ENCODE measurements at places on chromosomes 5 and 9.

- no peak for DNase-seq
Observed at GRCh38 chr5:149254506-149254905, 17.2 kb upstream of the AFAP1L1 start.

DNA sequence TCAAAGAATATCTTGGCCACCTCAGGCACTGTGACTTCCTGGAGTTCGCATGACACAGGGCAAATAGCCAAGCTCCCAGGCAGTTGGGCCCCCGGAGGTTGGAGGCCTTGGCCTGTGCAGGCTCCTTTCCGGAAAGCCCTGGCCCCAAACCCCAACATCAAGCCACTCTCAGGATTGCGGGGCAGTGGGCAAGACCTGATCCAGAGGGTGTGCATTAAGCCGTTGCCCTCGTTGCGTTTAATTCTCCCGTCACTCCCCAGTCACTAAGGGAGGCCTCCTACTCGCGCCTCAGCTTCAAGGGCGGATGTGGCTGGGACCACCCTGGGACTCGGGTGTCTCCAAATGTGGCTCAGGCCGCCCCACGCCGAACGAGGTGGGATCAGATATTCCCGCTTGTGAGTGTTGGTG is 60.1 kb downstream of the TMEM174 start:
- DNase-seq, result no peak

GRCh38 chr5:43620944-43621505 is 18.0 kb downstream of the NNT start:
- no peak for DNase-seq

DNA sequence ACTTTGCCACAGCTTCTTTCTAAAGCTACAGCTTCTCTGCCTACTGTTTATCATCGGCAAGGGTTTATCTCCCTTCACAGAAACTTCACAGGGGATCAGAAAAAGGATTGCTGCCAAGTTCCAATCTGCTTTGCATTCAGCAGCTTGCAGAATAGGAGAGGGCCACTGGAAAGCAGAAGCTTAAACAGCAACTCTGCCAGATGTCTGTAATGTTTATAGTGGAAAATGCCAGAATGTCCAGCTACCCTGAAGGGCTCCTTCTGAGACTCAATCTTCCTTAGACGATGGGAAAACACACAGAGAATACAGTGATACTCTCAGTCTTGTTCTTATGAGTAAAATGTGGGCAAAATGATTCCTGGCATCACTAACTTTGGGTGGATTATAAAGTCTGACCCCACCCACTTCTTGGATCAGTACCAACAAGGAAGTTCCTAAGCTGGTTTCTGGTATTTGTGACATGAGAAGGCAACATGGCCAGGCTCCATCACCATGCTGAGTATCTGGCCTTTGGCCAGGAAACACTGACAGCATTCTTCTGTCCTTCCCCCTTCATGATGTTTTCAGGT is 19.0 kb downstream of the STOM start:
- DNase-seq, result no peak

GRCh38 chr5:102701748-102702147 is 53.4 kb upstream of the PAM start:
- no peak for DNase-seq

- no peak for DNase-seq
Observed at GRCh38 chr5:34813509-34813908, 25.5 kb upstream of the TTC23L start.

DNA sequence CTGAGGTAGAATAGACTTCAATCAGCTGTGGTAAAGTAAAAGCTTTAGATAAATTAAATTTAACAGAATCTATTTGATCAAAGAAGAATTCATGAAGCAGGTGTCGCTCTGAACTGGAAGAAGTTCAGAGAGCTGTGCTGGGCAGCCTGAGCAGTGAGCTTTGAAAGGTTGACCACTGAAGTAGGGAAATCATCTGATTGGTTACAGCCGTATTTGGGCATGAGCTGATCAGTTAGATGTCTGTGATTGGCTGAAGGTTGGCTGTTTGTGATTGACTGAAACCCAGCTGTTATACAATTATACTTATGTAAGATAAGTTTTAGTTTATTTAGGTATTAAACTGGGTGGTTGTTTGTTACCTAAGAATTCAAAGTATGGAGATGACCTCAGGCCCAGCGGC is 1174.6 kb downstream of the CDH9 start:
- DNase-seq, result no peak

GRCh38 chr5:149053072-149053695 is 9.7 kb downstream of the SH3TC2 start:
- no peak for DNase-seq

GRCh38 chr5:87137283-87137682 is 130.4 kb upstream of the RASA1 start:
- DNase-seq, result no peak

DNA sequence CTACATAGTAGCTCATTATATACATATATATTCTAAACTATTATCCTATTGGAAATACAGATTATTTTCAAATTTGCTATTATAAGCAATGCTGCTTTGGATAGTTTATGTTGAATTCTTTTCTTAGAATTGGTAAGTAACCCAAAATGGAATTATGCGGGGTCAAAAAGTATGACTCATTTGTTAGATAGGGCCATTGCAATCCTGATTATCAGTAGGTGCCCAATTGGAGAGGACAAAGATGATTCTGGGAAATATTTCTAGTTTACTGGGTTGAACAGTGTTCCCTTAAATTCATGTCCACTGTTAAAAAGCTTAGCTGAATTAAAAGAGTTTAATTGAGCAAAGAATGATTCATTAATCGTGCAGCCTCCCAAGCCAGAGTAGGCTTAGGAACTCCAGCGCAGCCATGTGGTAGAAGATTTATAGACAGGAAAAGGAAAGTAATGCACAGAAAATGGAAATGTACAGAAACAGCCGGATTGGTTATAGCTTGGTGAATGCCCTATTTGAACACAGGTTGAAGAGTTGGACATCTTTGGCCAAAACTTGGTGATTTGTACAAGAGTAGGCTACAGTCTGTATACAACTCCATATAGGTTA is 81.8 kb downstream of the GDNF start:
- DNase-seq, result no peak

DNA sequence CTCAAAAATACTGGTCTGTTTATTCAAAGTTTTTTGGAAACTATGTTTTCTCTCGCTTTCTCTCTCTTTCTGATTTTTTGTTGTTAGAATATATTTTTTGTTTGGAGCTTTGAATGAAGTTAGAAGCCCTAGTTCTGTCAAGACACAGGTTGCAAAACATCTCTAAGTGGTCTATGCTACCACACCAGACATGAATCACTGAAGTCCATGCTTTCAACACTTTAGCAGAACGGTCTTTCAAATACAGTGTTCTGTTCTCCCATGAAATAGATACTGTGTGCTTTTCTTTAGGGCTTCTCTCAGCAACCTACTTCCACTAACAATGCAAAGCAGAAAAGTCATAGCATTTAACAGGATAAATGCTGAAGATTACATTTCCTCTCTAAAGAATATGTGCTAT is 392.5 kb downstream of the TMEM167A start:
- no peak for DNase-seq

DNA sequence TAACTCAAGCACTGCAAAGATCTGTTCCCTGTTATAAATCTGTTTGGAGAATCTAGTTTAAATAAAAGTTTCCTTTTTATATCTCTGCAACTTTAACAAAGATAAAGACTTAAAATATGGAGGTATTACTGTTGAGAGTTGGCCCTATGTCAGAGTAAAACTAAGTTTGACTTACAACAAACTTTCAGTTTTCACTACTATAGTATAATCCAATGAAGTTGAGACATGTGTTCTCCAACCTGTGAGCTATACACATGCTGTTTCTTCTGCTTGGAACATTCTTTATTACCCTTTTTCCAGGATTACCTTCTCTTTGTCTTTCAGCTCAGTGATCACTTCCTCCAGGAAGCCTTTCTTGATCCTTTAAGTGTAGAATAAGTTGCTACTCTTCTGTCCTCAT is 1109.3 kb downstream of the MAT2B start:
- DNase-seq, result no peak

DNA sequence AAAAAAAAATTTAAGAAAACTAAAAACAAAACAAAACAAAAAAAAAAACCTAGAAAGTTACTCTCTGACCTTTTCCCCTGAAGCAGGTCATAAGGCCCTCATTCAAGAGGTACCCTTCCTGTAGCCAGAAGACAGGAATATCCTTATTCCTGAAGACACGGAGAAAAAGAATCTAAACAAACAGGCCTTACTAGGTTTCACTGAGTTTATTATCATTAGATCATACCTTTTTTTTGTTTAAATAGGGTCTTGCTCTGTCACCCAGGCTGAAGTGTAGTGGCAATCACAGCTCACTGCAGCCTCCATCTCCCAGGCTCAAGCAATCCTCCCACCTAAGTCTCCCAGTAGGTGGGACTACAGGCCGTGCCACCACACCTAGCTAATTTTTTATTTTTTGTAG is 11.7 kb upstream of the CDKN2AIPNL start:
- no peak for DNase-seq

DNA sequence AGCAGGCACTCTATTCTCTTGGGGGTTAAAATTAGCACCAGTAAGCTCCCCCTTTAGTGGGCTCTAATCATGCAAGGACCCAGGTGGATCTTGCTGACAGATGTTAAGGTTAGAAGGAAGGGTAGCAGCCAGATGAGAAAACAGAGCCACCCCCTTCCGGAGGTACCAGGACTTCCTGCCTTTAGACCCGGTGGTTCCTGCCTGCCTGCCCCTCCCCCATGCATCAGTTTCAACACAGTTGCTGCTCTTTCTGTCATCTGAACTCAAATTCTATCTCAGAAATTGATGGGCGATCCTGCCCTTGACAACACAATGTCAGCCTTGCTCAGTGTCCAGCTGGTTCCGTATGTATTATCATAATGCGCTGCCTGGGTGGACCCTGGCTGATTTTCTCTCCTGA is 287.3 kb downstream of the EBF1 start:
- peak; percentile 83 for DNase-seq

- DNase-seq, result no peak
Observed at GRCh38 chr5:149581931-149582768, 852 bp downstream of the ARHGEF37 start.

- DNase-seq, result peak; percentile 84
Observed at GRCh38 chr5:68644971-68645370, 429.4 kb downstream of the PIK3R1 start.

DNA sequence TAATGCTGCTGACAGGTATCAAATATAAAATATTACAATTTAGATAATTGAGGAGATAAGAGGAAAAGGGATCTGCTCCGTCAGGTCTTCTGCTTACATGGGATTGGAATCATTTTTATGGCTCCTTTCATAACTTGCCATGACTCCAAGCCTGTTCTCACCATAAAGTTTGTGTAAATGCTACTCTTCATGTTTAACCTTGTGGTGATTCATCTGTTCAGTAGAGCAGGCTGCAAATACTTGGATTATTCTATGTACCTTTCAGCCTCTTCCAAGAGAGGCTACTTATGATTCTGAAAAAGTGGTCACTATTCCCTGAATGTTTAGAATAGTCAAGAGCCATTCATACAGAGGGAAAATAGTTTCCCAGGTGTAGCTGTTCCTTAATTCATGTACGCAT is 66.9 kb downstream of the SLC44A1 start:
- no peak for DNase-seq

DNA sequence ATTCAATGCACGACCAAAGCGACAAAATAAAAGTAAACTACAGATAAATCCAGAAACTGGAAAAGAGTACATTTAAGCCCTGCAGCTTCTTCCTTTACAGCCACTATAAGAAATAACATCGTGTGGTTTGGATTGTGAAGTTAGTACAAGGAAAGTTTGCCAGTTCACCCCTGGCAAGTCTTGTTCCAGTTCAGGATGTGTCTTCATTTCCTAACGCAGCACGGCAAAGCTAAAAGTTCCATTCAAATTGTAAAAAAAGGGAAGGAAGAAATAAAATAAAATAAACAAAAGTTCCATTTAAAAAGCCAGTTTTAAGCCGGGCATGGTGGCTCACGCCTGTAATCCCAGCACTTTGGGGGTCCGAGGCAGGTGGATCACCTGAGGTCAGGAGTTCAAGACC is 83.3 kb upstream of the RETREG1 start:
- DNase-seq, result no peak

DNA sequence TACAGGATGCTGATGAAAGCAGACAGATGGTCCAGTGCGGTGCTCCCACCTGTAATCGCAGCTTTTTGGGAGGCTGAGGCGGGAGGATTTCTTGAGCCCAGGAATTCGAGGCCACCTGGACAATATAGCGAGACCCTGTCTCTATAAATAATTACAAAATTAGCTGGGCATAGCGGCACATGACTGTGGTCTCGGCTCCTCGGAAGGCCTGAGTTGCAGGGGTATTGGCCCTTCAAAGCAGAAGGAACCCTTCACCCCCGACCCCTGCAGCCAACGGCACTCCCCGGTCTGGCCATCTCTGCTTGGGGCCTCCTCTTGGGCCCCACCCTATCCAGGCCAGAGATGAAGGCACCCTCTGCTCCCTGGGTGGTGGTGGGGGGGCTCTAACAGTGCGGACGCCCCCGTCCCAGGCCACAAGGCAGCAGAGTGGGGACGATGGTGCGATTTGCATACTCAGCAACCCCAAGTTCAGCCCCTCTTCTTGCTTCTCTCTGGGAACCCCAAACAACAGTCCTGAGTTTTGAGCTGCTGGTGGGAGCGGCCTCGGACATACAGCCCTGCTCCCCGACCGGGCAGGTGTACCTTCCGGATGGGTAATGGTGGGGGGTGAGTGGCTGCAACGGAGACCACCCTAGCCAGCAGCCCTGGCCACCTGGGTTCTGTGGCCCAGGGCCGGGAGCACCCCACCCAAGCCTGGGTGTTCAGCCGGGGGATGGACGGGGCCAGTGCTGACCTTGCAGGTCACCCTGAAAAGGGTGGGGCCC is 50.7 kb downstream of the NACC2 start:
- no peak for DNase-seq

- no peak for DNase-seq
Observed at GRCh38 chr5:120621339-120621738, 157.2 kb downstream of the PRR16 start.

DNA sequence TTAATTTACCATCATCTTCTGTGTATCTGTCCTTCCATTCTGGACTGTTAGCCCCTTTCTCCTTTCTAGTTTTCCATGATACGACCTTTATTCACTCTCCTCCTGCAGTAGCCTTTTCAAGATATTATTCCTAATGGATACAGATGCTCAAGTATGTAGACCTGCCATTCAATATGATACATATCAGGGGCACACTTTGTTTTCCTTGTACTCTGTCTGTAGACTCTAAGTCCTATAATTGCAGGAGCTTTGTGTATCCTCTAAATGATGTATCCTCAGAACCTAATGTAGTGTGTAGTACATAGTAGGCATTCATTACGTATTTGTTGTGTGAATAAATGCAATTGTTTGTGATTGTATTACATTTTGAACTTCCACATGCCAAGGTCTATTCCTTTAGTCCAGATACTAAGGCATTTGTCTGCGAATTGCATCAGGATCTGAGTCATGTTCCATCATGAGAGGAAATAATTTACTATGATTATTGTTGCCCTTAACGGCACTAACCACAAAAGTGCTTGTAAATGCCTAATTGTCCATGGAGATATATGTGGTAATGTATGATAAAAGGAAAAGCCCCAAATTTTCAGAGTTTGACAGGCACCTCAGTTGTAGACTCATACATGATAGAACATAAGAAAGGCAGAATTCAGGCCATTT is 57.1 kb upstream of the IZUMO3 start:
- DNase-seq, result no peak

- no peak for DNase-seq
Observed at GRCh38 chr9:136015656-136016571, 54.7 kb upstream of the UBAC1 start.
